Activated CD4-positive, alpha-beta T cell treated with anti-CD3 and anti-CD28 coated beads, Interleukin-2, Interleukin-6, amounts not matched to agents 100 ng/mL and 50 ng/mL, durations not matched to agents 16 hours and 8 hours (primary cell): ENCODE measurements at places on chromosomes 4 and X.

DNA sequence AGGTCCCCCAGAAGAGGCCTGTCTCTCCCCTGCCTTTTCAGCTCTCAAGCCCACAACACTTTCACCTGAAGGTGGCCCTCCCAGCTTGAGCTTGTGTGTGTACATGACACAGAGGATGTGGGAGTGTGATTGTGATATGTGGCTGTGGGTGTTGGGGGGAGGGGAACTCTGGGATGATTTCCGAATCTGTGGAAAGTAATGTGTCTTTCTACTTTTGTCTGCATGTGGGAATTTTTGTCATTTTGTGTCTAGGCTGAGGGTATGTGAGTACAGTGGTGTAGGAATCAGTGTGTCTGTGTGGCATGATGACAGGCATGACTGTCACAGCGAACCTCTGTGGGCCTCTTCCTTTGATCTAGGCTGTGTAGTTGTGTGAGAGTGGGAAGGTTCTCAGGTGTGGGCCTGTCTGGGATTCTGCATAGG is 6.4 kb downstream of the SYP start:
- peak; percentile 12 for DNase-seq

- DNase-seq = peak; percentile 37
These were observed 142.1 kb upstream of the FTHL17 start for GRCh38 chrX:31213941-31214340.

DNA sequence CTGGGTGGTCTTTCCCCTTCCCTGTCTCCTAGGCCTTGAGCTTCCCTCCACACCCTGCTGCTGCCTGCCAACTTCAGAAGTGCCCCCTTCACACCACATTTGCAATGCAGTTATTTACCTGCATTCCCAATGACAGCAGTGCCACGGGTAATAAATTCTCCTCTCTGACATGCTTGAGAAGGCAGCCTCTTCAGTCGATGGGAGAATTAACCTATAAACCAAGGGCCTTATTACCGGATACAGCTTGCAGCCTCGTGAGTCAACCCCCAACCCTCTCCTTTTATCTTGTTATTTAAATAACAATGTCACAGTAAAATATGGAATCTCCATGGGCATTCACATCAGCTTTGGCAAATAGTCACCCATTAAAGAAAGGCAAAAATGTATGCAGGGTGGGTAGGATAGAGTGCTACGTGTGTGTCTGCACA is 34.7 kb upstream of the LGI2 start:
- no peak for DNase-seq

GRCh38 chr4:83618431-83618830 is 82.5 kb downstream of the GPAT3 start:
- no peak for DNase-seq

DNA sequence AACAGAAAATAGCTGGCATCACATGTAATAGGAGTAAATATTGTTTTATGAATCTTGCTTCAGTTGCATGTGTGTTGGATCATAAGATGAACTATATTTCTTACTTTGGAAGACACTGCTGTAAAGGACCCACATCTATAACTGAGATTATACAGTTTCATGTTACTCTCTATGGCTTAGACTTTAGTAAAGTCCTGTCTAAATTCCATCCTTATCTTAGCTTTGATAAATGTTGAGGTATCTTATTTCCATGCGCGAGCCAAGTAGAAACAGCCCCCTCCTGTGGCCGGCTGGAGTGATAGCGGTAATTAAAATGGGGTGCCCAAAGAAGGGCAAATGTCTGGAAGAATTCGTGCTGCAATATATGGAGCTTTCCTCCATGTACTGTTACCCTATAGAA is 43.0 kb downstream of the CCDC158 start:
- peak; percentile 53 for DNase-seq

DNA sequence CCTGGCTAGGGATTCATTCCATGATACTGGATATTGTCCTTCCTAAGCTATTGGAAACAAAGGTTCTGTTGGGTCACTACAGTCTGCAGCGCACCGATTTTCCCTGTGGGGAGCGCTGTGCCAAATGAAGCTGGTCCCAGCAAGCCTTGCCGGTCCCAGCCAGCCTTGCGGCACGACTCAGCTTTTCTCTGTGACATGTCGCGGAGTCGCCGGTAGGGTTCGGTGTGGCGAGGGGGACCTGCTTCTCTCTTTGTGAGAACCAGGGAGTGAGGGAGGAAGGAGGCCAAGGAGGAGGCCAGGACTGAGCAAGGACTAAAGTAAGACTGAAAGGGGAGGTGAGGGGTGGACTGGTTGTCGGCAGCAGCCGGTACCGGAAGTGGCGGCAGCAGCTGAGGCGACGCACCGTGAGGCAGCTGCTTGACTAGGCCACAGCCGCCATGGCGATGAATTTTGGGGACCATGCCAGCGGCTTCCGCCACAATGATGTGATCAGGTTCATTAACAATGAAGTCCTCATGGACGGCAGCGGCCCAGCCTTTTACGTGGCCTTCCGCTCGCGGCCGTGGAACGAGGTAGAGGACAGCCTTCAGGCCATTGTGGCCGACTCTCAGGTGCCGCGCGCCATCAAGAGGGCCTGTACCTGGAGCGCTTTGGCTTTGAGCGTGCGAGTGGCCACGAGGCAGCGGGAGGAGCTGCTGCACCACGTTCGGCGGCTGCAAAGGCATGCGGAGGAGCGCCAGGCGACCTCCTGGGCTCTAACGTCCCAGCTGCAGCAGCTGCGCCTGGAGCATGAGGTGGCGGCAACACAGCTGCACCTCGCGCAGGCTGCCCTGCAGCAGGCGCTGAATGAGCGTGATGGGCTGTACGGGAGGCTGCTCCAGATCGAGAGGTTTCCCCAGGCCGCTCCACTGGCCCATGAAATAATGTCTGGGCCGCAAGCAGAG is at the start of gene TEX13D:
TEX13D (plus strand) TSS at position 180 of the 944 bp plus-strand sequence; CDS start at position 438, 258 bp downstream.
- no peak for DNase-seq
